ENCODE measurements at places on chromosomes 6 and 20. TPM values are rescaled to one million over a fixed set of nuclear protein-coding genes. Genes with fewer than 3 reads are reported as not detected.

- DNase-seq = peak; percentile 71
These were observed 38.3 kb downstream of the FAM120B start for GRCh38 chr6:170344631-170345576.

- DNase-seq = no peak
These were observed 360.8 kb downstream of the EPM2A start for GRCh38 chr6:145374570-145374969.

Gene CLPSL2
- total RNA-seq = not detected

Gene LHFPL5
- total RNA-seq = not detected

Gene COL19A1
- 0.32 TPM for total RNA-seq

GRCh38 chr20:46217583-46217982, 90.7 kb downstream of the CDH22 start:
- no peak for DNase-seq

- no peak for DNase-seq
These were observed at the start of gene ISM1 for GRCh38 chr20:13220904-13221297. TSS of gene ISM1 (plus strand) at chr20:13221274. CDS start at chr20:13221777, 503 bp downstream.

DNA sequence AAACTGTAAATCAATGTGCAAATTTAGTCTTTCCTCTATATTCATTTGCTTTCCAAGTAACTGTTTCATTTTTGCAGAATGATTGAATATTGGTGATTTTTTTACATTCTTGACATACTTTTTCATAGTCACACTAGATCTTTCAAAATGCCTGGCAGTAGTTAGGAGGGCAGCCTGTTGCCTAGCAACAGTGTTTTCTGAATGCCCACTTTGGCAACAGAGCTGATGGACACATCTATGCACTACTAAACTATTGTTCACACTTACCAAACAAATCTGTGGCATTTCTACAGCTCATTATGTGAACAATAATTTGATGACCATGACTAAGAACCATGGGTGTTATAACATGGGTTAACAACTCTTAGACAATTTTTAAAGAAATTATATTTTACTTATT, 438.0 kb upstream of the IMPG1 start:
- DNase-seq = no peak

Gene ADTRP
- total RNA-seq = 1.3 TPM

DNA sequence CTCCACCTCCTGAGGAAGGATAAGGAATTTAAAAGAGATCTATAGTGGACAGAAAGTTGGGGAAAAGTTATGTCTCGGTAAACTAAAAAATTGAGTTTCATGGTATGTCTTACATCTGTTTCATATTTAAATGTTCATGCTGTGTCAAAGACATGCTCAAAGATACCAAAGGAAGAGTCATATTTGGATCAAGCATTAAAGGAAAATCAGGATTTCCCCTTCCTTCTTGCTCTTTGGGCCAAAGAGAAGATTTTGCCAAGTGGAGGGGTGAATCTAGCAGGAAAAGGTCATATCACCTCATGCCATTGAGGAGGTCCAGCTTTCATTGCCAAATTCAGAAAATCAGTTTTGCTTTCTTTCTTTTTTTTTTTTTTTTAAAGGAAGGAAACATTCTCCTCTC, 192.4 kb downstream of the OGFRL1 start:
- no peak for DNase-seq

DNA sequence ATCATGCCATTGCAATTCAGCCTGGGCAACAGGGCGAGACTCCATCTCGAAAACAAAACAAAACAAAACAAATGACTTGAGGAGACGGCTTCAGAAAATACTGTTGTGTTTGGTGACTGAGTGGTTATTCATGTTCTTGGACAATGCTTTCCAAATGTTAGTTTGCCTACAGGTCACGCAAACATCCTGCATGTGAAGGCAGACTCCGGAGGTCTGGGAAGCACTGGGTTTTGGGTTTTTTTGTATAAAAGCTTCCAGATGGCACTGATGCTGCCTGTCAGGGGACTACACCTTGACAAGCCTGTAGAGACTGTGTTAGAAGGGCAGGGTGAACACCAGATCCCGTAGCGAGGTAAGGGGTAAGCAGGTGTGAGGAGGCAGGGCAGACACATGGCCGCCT, 81.7 kb downstream of the THBS2 start:
- DNase-seq = peak; percentile 40

GRCh38 chr6:49333345-49334125, 129.5 kb downstream of the MMUT start:
- peak; percentile 17 for DNase-seq

DNA sequence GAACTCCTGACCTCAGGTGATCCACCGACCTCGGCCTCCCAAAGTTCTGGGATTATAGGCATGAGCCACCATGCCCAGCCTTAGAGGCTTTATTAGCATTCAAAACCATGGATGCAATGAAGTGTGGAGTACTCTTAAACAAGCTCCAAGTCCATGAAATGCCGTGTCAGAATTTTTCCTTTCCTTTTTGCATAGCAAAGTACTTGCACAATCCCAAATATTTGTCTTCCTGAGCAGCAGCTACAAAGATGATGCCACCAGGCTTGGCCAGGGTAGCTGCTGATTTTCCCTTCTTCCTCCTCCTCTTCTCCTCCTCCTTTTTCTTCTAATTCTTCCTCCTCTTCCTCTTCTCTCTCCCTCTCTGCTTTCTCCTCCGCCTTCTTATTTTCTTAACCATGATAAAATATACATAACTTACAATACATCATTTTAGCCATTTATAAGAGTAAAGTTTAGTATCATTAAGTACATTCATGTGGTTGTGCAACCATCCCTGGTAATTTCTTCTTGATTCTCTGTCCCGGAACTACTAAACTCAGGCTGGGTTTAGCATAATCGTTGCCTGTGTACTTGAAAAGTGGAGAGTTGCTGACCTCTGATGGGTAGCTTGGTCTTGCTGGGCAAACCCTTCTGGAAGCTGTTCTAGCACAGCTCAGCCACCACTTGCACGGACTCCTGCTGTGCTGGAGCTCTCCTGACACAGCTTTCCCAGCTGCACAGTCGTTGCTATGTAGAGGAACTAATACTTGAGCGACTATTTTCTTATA, 20.3 kb downstream of the MUCL3 start:
- DNase-seq = peak; percentile 36

DNA sequence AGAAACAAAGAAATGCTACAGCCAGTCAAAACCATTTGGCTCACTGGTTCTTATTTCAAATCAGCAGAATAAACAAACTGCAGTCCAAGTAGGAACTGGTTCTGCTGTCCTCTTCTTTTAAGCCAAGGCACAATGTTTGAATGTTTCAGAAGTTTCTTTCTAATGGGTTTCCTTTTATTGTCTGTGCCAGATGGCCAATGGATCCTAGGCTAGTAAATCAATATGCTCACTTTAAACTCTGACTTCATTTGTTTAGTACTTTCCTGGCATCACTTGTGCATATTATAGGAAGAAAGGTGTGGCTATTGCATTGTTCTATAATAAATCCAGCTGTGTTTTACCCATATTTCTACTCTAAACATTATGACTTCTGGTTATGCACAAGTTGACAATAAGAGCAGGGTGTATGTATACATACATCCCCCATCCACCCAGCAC, 99.7 kb upstream of the PLCB4 start:
- no peak for DNase-seq

GRCh38 chr6:33019372-33019771, 10.0 kb upstream of the HLA-DOA start:
- no peak for DNase-seq

GRCh38 chr20:45032781-45033180, 66.5 kb downstream of the STK4 start:
- no peak for DNase-seq

Gene RAMACL
- 0.43 TPM for total RNA-seq

- DNase-seq = no peak
These were observed 5.1 kb downstream of the GLO1 start for GRCh38 chr6:38697846-38698245.

Gene SERINC1
- total RNA-seq = 142 TPM

DNA sequence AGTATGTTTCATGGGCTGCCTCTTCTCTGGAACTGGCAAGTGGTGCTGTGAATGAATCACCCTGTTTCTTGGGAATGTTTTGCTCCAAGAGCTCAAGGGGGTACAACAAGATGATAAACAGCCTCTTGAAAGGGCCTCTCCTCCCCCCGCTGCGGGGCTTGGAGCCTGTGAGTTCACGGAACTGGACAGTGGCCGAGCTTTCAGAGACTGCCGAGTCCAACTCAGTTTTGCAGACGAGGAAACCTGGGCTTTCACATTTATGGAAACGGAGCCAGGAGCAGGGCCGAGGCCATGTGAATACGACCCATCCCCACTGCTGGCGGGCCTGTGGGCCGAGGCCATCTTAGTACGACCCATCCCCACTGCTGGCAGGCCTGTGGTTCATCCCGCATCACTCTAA, 18.2 kb upstream of the SRC start:
- DNase-seq = peak; percentile 84

DNA sequence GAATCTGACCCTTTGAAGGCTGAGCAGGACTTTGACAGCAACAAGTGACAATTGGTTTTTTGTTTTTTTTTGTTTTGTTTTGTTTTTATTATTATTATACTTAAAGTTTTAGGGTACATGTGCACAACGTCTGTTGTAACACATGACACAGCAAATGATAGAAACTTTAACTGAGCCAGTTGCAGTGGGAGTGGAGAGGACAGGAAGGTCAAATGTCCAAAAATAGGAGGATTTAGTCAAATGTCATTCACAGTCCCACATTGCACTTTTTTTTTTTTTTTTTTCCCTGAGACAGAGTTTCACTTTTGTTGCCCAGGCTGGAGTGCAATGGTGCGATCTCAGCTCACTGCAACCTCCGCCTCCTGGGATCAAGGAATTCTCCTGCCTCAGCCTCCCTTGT, 223.0 kb downstream of the HIVEP2 start:
- DNase-seq = no peak

GRCh38 chr6:55917751-55918415, 42.5 kb upstream of the BMP5 start:
- DNase-seq = no peak

GRCh38 chr6:24145690-24146131, 19.7 kb downstream of the NRSN1 start:
- DNase-seq = no peak

DNA sequence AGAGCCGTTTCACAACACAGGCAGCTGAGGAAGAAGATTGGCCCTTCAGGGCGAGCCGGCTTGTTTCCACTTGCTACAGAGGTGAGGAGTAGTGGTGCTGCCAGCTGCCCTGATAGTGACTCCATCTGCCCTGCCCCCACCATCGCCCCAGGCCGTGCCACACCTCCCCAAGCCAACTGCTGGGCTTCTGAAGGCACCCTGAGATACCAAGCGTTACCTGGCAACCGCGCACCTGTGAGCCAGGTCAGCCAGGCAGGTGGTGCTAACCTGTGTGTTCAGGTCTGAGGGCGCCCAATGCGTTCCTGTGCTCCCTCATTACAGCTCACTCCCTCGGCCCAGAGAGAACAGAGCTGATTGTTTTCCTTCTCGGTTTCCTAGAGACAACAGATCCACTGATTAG, 299.1 kb upstream of the ID4 start:
- DNase-seq = no peak

Gene PRSS35
- total RNA-seq = 5.2 TPM

GRCh38 chr6:127343809-127344659, 625 bp upstream of the ECHDC1 start:
- DNase-seq = peak; percentile 60

DNA sequence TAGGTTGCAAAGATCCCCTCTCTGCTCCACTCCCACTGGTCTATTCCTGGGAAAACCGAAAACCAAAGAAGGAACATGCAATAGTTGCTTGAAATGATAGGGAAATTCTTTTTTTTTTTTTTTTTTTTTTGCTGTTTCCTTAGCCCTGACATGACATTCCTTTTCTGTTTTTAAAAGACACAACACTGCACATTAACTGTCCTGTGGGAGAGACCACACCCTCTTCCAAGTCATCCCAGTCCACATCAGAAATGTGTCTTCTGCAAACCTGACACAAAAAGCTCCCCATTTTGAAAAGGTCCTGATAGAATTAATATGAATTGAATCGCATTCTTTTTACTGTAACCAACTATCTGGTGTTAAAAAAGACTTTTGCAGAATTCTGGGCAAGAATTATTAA, 43.4 kb upstream of the RIPOR2 start:
- DNase-seq = no peak

DNA sequence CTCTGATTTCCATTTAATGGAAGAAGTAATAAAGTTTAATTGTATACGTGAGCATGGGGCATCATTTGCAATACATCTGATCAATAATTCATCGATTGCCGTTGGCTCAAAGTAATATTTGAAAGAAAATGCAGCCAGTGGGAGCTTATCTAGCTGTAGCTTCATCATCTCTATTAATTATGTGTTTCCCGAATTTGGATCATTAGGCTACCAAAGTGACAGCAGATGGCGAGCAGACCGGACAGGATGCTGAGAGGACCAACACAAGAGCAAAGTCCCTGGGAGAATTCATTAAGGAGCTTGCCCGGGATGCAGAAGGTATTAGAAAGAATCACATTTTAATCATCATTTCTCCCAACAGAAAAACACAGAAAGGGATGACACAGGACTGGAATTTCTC, 327.1 kb downstream of the ARHGAP18 start:
- DNase-seq = no peak

DNA sequence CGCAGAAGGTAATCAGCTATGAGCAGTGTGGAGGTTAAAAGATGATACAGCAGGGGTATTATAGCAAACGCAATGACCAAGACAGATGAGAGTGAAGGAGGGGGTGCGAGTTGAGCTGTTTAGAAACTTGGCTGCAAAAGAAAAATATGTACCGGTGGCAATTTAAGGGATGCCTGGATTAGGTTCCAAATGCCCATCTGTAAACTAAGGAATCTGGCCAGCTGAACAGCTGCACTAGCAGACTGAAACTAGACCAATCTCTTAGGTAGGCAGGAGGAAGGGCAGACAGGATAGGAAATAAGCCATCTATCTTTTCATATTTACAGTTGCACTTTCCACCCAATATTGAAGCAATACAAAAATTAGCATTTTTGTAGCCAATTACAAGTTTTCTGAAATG, 407.6 kb downstream of the HTR1B start:
- DNase-seq = no peak

DNA sequence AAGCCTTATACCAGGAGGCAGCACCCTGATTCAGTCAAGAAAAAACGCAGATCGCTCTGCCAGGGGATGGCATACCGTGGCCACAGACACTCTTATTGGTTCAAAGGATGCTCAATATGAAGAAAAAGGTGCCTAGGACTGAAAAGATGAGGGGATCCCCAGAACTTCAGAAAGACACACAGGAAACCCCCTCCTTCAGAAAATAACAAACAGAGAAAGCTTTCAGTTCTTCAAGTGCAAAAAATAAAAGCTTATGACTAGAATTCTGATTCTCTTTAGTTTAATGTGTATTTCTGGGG, 17.7 kb upstream of the MYB start:
- DNase-seq = no peak

DNA sequence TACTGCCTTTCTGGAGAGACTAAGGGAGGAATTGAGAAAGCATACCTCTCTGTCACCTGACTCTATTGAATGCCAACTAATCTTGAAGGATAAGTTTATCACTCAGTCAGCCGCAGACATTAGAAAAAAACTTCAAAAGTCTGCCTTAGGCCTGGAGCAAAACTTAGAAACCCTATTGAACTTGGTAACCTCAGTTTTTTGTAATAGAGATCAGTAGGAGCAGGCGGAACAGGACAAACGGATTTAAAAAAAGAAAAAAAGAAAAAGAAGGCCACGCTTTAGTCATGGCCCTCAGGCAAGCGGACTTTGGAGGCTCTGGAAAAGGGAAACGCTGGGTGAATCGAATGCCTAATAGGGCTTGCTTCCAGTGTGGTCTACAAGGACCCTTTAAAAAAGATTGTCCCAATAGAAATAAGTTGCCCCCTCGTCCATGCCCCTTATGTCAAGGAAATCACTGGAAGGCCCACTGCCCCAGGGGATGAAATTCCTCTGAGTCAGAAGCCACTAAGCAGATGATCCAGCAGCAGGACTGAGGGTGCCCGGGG, 43.1 kb upstream of the RNF182 start:
- DNase-seq = no peak

GRCh38 chr6:132272776-132273175, 128.5 kb downstream of the MOXD1 start:
- no peak for DNase-seq

Data from fibroblast of villous mesenchyme (primary cell).